ENCODE measurements at places on chromosomes 1 and 21. TPM values are rescaled to one million over a fixed set of nuclear protein-coding genes. Genes with fewer than 3 reads are reported as not detected.

The CNKSR1 gene
- total RNA-seq = 2.0 TPM

The DVL1 gene
- 35.7 TPM for total RNA-seq

The ZNF695 gene
- 2.6 TPM for total RNA-seq

The FLG2 gene
- total RNA-seq = not detected

The SLC25A34 gene
- 3.1 TPM for total RNA-seq

GRCh38 chr1:15712168-15712567 lies 23.9 kb upstream of the SLC25A34 start:
- H3K27ac ChIP-seq = no peak overlapping the region
- DNase-seq = peak; percentile 56
- peaks cover 17% of the 10 kb centered on the region for H3K36me3 ChIP-seq
- H3K4me1 ChIP-seq = peaks cover 6% of the 10 kb centered on the region
- H3K4me3 ChIP-seq = no peak overlapping the region

GRCh38 chr21:44761011-44761729 lies 40.5 kb downstream of the UBE2G2 start:
- H3K27ac ChIP-seq = no peak overlapping the region
- H3K4me3 ChIP-seq = no peak overlapping the region
- no peaks in the 10 kb centered on the region for H3K27me3 ChIP-seq

GRCh38 chr1:4549930-4550329 lies 104.5 kb upstream of the AJAP1 start:
- no peaks in the 10 kb centered on the region for H3K27me3 ChIP-seq
- DNase-seq = no peak
- H3K4me1 ChIP-seq = peaks cover 3% of the 10 kb centered on the region
- no peak overlapping the region for H3K27ac ChIP-seq
